NCI-H2171 (cell line): ENCODE measurements at places on chromosomes 2 and 18.

- DNase-seq, result no peak
Measured at GRCh38 chr2:239533569-239534316, 132.9 kb upstream of the HDAC4 start.

DNA sequence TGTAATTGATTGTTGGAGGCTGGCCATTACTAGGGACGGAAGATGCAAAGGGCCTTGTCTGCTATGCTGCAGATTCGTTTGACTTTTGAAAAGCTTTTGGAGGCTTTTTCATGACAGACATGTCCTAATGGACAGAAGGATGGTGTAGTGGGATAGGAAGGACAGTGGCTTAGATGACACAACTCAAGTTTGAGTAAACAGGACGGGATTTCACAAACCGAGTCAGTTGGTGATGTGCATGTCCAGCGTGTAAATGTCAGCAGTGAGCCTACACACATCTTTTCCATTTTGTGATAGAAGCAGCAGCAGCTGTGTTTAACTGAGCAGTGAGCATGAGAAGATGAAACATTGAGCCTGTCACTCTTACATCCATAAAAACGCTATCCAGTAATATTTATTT is 76.0 kb downstream of the NCK2 start:
- no peak for DNase-seq

- no peak for DNase-seq
Measured at GRCh38 chr2:135913727-135914365, 37.6 kb upstream of the MCM6 start.

DNA sequence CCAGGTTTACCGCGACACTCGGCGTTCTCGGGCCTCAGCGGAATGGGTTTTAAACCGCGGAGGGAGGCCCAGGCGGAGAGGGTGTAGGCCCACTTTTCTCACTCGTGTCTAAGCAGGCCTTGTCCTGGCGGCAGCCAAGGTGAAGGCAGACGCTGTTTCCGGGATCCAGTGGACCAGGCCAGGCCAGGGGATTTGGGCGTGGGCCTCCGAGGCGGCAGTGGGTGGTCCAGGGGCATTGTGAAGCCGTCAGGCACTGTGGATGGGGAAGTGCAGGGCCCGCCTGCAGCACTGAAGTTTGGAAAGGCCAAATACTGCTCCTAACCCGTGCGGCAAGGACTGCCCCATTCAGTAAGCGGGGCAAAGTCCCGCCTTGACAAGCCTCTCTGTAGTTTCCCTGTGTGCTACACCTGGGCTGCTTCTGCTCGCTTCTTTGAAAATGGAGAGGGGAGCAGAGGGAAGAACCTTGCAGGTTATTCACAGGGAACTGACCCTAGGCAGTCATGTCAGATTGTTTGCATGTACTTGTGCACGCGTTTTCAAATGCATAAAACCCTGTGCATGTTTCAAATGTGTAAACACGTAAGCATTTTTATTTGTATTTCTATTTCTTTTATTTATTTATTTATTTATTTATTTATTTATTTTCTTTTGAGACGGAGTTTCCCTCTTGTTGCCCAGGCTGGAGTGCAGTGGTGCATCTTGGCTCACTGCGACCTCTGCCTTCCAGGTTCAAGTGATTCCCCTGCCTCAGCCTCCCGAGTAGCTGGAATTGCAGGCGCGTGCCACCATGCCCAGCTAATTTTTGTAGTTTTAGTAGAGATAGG is 7.5 kb upstream of the DLX2 start:
- no peak for DNase-seq

- no peak for DNase-seq
Measured at GRCh38 chr2:45980161-45980865, 316.9 kb upstream of the EPAS1 start.

DNA sequence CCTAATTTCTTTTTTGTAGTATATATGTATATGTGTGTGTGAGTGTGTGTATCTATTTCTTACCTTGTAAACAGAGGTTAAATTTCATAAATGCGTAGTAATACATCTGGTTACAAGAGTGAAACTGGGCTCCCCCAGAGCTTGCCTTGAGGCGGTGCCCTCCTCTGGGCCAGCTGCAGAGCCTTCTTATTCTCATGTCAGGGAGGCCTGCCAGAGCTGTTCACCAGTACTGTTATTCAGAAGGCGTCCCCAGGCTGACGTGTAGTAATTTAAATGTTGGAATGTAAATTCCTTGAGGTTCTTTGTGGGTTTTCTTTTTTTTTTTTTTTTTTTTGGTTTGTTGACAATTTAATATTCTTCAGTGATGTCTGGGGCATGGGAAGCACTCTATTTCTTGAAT is 11.2 kb downstream of the COPS8 start:
- no peak for DNase-seq

- DNase-seq, result no peak
Measured at GRCh38 chr18:59846814-59847490, 52.8 kb upstream of the PMAIP1 start.

DNA sequence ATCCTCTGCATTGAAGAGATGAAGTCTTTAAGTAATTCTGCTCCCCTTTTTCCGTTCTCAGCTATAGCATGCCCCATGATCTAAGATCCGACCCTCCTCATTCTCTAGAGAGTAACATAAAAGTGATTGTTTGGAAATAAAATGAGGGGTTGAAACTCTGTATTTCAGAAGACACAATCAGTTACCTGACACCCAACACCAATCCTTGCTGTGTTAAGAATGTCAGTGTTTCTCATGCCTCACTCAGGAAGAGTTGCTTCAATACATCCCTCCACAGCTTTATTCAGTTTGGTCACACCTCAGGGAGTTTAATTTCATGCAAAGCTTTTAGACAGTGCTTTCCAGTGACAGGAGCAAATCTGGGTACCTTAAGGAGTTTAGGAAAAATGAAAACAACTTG is 49.9 kb upstream of the RBBP8 start:
- no peak for DNase-seq

GRCh38 chr2:143955401-143956065 is 564.4 kb downstream of the ZEB2 start:
- peak; percentile 38 for DNase-seq
